ENCODE measurements at places on chromosomes 16 and 17.

GRCh38 chr17:40695874-40696472, 7.6 kb downstream of the KRT24 start:
- no peak for DNase-seq

GRCh38 chr16:85640585-85640984, 27.5 kb downstream of the GSE1 start:
- no peak for DNase-seq

DNA sequence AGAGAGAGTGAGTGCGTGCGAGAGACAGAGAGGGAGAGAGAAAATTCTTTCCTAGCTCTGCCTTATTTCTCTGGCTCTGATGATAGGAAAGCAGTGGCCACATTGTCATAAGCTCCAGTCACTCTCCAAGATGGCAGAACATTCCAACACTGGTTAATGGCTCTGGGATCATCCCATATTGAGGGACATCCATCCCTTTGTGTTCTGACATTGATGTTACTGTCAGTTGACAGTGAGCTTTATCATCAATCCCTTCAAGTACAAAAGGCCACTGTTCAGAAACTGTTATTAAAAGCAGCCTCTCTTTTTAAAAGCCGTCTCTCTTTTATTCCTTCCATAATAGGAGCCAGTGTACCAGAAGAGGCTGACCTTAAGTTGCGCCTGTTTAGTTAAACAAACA, 1084.9 kb upstream of the RBFOX1 start:
- DNase-seq = no peak

GRCh38 chr17:9146064-9146463, 124.8 kb downstream of the NTN1 start:
- no peak for DNase-seq

Measured in stimulated activated naive CD4-positive, alpha-beta T cell (primary cell).